ENCODE measurements at places on chromosomes 2 and 18.
A peak's percentile ranks its signal among the peaks of the same experiment; 100 is the strongest.

DNA sequence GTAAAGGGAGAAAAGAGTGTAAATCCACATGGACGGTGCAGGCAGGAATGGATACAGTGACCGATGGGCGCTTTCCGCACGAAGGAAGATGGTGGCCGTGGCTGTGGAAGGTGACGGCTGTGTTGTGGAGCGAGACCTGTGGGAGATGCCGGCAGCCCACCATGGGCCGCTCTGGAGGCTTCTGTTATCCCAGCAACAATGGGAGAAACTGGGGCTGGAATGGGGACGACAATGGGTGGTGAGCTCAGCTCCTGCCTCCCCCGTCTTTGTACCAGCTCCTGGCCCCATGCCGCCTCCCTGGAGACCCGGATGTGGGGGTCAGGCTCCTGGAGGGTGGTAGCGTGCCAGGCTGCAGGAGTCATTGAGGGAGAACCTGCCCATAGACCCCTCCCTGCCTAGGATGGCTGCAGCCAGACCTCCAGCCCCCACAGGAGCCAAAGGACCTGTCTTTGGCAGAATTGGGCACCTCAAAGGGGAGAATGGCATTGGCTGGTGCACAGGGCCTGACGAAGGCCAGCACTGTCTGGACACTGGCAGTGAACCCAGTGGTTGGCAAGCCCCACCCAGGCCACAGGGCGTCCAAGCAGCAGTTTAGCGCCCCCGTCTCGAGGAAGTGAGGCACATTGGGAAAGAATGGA, 72.6 kb downstream of the SLC66A2 start:
- no peak for DNase-seq

GRCh38 chr18:9017167-9017904, 85.2 kb upstream of the NDUFV2 start:
- DNase-seq: peak; percentile 94

DNA sequence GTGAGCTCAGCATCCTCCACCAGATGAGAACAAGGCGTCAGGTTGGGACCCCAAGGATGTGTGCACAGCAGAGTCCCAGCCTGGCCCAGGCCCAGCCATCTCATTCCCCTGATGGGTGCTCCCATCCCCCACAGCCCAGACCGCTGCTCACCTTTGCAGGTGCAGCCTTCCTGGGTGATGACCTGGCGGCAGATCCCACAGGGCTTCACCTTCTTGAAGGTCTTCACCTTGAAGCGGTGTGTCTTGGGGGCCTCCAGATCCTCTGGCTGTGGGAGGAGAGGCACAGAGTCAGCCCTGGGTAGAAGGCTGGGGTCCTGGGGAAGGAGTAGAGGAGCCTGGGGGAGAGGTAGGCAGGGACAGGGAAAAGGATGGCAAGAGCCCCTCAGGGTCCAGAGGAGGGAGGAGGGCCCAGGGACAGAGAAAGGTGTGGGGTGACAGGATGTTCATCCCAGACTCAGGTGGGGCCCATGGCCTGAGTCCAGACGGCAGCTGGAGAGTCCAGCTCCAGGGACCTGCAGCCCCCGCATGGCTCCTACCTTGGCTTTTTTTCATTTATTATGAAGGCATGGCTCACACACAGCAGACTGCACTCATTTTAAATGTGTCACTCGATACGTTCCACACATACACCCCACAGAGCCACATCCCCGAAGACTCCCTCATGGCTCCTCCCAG, 11.9 kb downstream of the TNS1 start:
- DNase-seq: no peak

DNA sequence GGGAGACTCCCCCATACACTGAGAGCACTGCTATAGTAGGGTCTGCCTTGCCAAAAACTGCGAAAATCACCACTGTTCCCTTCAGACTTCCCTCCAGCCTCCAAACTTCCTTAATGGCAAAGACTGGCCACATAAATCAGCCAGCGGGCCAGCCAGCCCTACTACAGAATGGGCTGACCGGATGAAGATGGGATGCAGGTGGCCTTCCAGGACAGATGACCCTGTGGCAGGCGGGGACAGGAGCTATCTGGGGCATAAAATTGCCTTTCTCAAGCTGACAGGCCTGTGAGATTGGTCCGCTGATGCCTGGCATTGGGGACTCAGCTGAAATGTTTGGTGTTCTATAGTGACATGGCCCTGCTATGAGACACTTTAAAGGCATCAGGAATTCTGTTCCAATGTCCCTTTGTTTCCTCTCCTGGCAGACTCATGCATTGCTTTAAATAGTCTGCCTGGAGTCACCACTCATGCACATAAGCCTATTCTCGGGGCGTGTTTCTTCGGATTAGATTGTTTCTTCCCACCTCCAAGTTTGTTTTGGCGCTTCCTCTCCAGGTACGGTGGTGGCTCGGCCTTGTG, 135.9 kb downstream of the ALPK2 start:
- DNase-seq: no peak

DNA sequence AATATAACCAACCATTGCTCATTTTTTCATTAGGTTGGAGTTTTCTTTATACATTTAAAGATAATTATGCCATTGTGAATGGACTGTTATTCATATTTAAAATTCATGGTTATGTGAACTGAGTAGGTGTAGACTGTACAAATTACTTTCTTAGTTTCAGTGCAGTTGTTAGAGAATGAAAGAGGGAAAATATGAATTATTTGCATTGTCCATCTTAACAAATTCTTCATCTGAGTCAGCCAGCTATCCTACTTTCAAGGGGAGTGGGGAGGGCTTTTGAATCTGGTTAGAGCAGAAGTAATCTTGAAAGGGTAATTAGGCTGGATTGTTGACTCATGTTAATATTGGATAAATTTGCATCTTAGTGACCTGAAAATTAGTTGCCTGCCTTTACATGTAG, 212.0 kb downstream of the MCFD2 start:
- DNase-seq: no peak
